Smooth muscle cell of the brain vasculature (primary cell): ENCODE measurements at places on chromosomes 7 and 10.

- no peak for DNase-seq
Measured at GRCh38 chr7:55140941-55141278, 122.1 kb downstream of the EGFR start.

- DNase-seq, result no peak
Measured at GRCh38 chr7:80603940-80604339, 34.5 kb upstream of the CD36 start.

DNA sequence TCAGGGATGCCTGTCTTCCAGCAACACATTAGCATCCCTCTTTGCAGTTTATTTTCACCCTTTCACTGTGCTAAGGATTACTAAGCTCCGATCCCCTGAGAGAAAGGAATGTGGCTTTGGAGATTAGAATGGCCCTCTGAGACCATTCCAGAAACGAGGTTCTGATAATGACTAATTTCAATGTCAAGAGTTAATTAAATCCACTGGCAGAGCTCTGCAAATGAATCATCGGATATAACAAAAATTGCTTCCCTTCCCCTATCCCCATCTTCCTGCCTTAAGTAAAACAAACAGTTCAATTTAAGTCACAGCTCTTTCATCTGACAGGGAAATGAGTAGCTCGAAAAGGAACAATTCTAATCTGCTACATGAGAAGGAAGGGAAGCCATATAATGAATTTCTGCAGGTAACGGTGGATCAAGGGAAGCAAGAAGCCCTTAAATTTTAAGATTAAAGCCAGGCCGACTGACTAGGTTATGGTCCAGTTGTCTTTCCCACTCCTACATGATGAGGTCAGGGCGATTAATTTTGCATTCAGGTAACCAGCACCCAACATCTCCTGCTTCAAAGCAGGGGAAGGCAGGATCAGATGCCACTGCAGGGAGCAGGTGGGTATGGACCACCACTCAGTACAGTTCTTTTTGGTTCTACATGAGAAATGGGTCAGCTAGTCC, 50.5 kb downstream of the MALSU1 start:
- DNase-seq, result no peak

DNA sequence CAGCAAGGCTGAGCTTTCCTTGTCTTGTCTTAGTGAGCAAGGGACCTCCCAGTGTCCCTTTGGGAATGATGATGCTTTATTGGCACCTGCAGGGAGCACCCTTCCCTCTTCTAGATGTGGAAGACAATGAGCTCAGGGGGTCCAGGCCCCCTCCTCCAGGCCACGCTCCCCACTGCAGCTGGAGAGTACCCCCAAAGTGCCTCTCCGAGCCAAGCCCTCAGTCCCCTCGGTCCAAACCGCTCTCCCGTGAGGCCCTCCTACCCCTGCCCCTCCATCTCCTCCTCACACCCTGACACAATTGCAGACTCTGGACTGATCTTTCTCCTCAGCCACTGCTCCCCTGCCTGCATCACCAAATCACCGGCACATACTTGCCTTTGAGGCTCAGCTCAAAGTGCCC, 16.7 kb downstream of the RBP3 start:
- DNase-seq, result no peak
